ENCODE measurements at places on chromosomes 1 and 21. TPM values are rescaled to one million over a fixed set of nuclear protein-coding genes. Genes with fewer than 3 reads are reported as not detected.
A peak's percentile ranks its signal among the peaks of the same experiment; 100 is the strongest.

- peak; percentile 57 for DNase-seq
Measured at GRCh38 chr1:54158071-54158470, 5.3 kb upstream of the CDCP2 start.

DNA sequence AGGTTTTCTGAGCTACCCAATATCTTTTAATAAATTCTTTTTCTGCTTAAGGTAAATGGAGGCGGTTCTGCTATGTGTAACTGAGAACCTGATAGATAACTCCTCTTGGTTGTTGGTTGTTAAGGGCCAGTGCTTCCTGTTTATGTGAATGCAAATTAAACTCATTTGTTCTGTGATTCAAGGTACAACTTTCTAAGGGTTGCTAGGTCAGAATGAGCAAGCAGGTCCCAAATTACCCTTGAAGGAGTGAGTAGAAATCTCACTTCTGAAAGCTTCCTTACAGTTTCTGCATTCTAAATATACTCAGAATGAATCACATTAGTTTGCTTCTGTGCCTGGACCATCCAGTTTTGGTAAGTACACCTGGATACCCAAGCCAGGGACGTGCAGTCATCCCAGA is 15.5 kb upstream of the FAM78B start:
- DNase-seq: no peak

GRCh38 chr21:40837456-40837855 is 9.5 kb downstream of the DSCAM start:
- no peak for DNase-seq

The PIK3CD gene
- 7.1 TPM for total RNA-seq

The TMEM201 gene
- 5.7 TPM for total RNA-seq

GRCh38 chr21:45555557-45556301 is 13.5 kb upstream of the SLC19A1 start:
- peak; percentile 80 for DNase-seq

GRCh38 chr1:17212487-17213121 is 7.7 kb downstream of the PADI1 start:
- peak; percentile 56 for DNase-seq

GRCh38 chr1:2906085-2906484 is 104.6 kb upstream of the TTC34 start:
- DNase-seq: no peak

DNA sequence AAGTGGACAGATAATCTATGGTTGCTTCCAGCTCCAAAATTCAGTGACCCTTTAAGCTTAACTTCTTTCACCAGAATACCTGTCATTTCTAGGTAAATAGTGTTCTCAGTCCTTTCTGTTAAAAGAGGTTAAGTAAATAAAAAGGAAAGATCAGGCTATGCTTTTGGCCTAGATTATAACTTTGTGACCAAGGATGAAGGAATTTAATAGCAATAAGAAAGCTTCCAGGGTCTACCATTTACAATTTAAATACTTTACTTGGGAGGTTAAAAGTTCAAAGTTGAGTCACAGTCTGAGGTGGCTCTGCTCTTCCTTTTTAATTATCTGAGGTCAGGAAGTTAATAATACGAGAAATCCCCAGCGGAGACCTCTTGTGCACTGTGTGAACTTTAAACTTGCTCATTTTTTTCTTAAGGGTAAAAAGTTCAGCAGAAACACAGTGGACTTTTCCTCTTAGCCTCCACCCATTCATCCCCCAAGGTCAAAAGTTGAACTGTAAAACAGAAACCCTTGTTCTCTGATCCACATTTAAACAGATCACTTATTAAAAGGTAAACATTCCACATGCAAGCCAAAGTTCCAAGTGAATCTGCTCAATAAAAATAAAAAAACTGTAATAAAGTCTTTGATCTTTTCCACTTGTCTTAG is 187.1 kb downstream of the NRIP1 start:
- DNase-seq: peak; percentile 45

The TFF1 gene
- total RNA-seq: not detected

GRCh38 chr1:76074321-76075187 is at the start of gene ST6GALNAC3:
TSS of gene ST6GALNAC3 (plus strand) at chr1:76074746.
- DNase-seq: peak; percentile 74

Measured in GM23248 (cell line).